Caki2 (cell line): ENCODE measurements at places on chromosomes 7 and 10.

DNA sequence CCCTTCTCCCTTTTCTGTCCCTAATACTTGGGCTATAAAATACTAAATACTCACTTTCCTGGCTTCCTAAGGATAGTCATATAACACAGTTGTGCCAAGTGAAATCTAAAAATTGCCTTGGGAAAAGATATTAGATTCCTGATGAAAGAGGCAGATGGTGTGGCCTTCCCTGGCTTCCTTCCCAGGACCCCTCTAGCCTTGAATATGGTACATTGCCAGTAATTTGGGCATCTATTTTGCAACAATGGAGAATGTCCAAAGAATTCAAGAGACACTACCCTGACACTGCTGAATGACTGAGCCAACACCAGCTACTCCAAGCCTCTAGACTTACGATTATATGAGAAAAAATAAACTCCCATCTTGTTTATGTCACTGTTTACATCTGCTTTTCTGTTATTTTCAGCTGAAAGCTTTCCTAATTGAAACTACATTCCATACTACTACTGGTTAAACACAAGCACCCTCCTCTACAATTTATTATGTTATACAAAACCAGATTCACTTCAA is 17.9 kb downstream of the COPG2 start:
- DNase-seq, result no peak

DNA sequence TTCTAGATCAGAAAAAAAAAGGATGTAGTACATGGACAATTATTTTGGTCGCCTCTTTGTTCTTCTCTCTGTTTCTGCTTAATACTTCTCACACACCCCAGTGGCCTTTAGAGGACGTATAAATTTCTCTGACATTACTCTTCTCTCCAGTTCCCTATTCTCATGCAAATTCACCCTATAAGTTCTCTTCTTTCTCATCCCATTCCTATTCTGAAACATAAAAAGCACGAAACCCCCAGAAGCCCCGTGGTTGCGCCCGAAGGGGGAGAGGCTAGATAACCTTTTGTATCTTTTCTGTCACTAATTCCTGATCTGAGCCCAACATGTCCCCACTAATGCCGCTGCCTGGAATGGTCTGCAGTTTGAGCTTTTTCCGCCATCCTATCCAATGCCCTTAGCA is 136.9 kb downstream of the SKIDA1 start:
- no peak for DNase-seq

- DNase-seq, result peak; percentile 56
Observed at GRCh38 chr7:156473476-156474240, 166.9 kb upstream of the RNF32 start.

- no peak for DNase-seq
Observed at GRCh38 chr7:97293031-97293430, 175.5 kb downstream of the SDHAF3 start.

DNA sequence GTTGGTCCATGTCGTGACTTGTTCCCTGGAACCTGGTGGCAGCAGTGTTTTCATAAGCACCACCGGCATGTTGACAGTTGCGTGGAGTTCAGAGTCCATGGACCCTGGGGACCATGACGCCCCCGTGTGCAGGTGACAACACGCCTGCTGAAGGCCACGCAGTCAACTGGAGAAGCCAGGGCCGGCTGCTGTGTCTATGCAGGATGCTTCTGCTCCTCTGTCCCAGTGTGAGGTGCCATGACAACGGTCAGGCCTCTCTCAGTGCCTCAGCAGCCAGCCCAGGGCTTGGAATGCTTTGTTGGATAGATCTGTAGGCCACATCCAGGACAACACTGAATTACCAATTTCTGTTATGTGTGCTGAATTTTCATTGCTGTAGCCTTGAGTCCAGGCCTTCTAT is 10.7 kb upstream of the VIPR2 start:
- no peak for DNase-seq

- no peak for DNase-seq
Observed at GRCh38 chr7:129187681-129188371, 607 bp upstream of the SMO start.
